ENCODE measurements at places on chromosomes 5 and 9.

DNA sequence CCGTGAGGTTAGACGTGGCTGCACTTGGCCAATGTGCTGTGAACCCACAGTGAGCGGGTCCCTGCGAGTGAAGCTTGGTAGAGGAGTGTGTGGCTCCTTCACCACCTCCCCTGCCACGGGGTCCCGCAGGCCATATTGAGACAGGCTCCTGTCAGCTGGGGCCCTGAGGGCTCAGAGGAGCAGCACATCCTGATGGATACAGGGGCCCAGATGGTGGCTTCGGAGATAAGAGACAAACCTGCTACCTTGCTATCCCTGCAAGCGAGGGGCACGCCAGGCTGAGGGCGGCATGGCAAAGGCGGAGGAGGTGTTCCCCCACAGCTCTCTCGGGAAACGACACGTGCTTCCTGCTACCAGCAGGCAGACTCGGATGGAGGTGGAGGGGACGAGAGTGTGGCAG, 33.1 kb downstream of the SLC6A3 start:
- no peak for DNase-seq

- DNase-seq: no peak
Observed at GRCh38 chr5:153755913-153756500, 265.5 kb downstream of the GRIA1 start.

DNA sequence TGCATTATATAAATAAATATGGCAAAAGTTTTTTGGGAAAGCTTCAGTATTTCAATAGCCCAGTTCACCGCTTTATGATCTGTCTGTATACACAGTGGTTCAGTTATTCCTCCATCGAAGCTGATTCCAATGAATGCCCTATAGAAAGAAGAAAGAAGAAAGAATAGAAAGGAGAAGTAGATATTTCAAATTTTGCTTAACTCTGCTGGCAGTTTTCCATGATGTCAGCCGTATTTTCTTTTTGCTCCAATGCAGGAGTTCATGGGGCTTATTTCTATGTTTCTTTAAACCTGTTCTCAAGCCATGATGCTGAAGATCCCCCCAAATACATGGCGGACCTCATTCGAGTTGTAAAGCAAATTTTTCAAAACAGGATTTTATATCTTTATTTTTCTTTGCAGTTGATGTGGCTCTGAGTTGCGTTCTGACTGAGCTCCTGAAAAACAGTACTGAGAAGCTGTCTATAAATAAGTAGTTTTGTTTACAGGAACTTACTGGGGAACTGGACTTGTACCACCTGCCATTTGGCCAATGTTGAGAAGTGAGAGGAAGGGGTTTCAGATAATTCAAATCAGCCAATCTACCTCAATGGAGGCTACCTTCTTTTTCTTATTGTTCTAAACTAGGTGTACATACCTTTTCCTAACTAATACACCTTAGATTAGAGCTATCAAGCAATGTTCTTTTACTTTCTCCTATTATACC, 418.5 kb upstream of the MEF2C start:
- no peak for DNase-seq

- DNase-seq: no peak
Observed at GRCh38 chr5:107291866-107292265, 378.9 kb downstream of the EFNA5 start.

- DNase-seq: no peak
Observed at GRCh38 chr9:120742951-120743416, 28.7 kb upstream of the MEGF9 start.

GRCh38 chr5:115471345-115472063, 73.1 kb downstream of the FEM1C start:
- DNase-seq: no peak

Measured in CD8-positive, alpha-beta T cell (primary cell).